T-helper 1 cell treated with Interleukin-12 subunit alpha and Interleukin-12 subunit beta and Interleukin-4 antibody, amounts not matched to agents 30 ng/mL and 1 ng/mL, for 36 hours (primary cell): ENCODE measurements at places on chromosomes 2 and 18. TPM values are rescaled to one million over a fixed set of nuclear protein-coding genes. Genes with fewer than 3 reads are reported as not detected.

The SNED1 gene
- 21.0 and 22.3 TPM in 2 replicates for total RNA-seq

The APCDD1 gene
- not detected in 2 replicates for total RNA-seq

The SLC30A3 gene
- total RNA-seq, result 0.64 and 0.68 TPM in 2 replicates

The ONECUT2 gene
- 0.02 and 0.20 TPM in 2 replicates for total RNA-seq

The FLACC1 gene
- total RNA-seq, result 1.4 and 2.4 TPM in 2 replicates

The SH2D6 gene
- total RNA-seq, result 0.74 and 0.83 TPM in 2 replicates

The PRKAG3 gene
- total RNA-seq, result not detected in 2 replicates

The LINC00305 gene
- not detected in 2 replicates for total RNA-seq

The SERPINB12 gene
- not detected in 2 replicates for total RNA-seq

The LYPD6 gene
- not detected in 2 replicates for total RNA-seq

The CXCR4 gene
- total RNA-seq, result 247 and 248 TPM in 2 replicates

The CRACDL gene
- total RNA-seq, result 0.98 and 1.2 TPM in 2 replicates

The IL36A gene
- 0.32 and 0.49 TPM in 2 replicates for total RNA-seq

The UPP2 gene
- 0.07 TPM in 1 of 2 replicates, not detected in the other for total RNA-seq

The USP34 gene
- 106 and 117 TPM in 2 replicates for total RNA-seq

The FOSL2 gene
- 26.1 and 32.4 TPM in 2 replicates for total RNA-seq

The GNAL gene
- total RNA-seq, result 2.6 and 3.6 TPM in 2 replicates

The FOXD4L1 gene
- 0.10 and 0.24 TPM in 2 replicates for total RNA-seq

The MOCOS gene
- total RNA-seq, result 0.17 TPM in 2 replicates

The OTOS gene
- not detected in 2 replicates for total RNA-seq

The CLK1 gene
- 111 and 115 TPM in 2 replicates for total RNA-seq

The CTIF gene
- 3.0 and 4.2 TPM in 2 replicates for total RNA-seq

The SAG gene
- total RNA-seq, result not detected in 2 replicates

The REEP1 gene
- total RNA-seq, result 0.10 and 0.12 TPM in 2 replicates

The ALPP gene
- not detected in 2 replicates for total RNA-seq

The ZDBF2 gene
- total RNA-seq, result 10.8 and 11.0 TPM in 2 replicates

The SETBP1 gene
- 28.5 and 29.4 TPM in 2 replicates for total RNA-seq

The DOK6 gene
- not detected in 2 replicates for total RNA-seq

The VWA3B gene
- not detected in 2 replicates for total RNA-seq

The PLCL1 gene
- 2.5 and 2.7 TPM in 2 replicates for total RNA-seq

The IL1R2 gene
- 1.0 and 1.4 TPM in 2 replicates for total RNA-seq

The OTX1 gene
- total RNA-seq, result not detected in 2 replicates

The IL18RAP gene
- total RNA-seq, result 40.3 and 43.4 TPM in 2 replicates

The SLC23A3 gene
- total RNA-seq, result 1.8 and 2.5 TPM in 2 replicates

The ADRA2B gene
- total RNA-seq, result 0.05 and 0.07 TPM in 2 replicates

The MRO gene
- total RNA-seq, result not detected in 2 replicates

The LYG2 gene
- not detected in 2 replicates for total RNA-seq

The PLGLB2 gene
- total RNA-seq, result 5.7 and 6.3 TPM in 2 replicates

The MYO3B gene
- total RNA-seq, result 0.59 and 0.78 TPM in 2 replicates

The CLEC4F gene
- total RNA-seq, result 0.12 and 0.27 TPM in 2 replicates

The AGXT gene
- total RNA-seq, result not detected in 2 replicates

The RESP18 gene
- not detected in 2 replicates for total RNA-seq

The TRIM54 gene
- total RNA-seq, result 0.10 TPM in 1 of 2 replicates, not detected in the other

The IL1F10 gene
- not detected in 2 replicates for total RNA-seq

The FN1 gene
- 11.5 and 11.6 TPM in 2 replicates for total RNA-seq

The PMAIP1 gene
- total RNA-seq, result 24.1 and 24.3 TPM in 2 replicates

The GPR155 gene
- total RNA-seq, result 18.0 and 19.2 TPM in 2 replicates

The CDH19 gene
- not detected in 2 replicates for total RNA-seq
